ENCODE measurements at places on chromosomes 1 and 21.

- no peak for DNase-seq
Measured at GRCh38 chr1:91805311-91805801, 80.6 kb downstream of the TGFBR3 start.

DNA sequence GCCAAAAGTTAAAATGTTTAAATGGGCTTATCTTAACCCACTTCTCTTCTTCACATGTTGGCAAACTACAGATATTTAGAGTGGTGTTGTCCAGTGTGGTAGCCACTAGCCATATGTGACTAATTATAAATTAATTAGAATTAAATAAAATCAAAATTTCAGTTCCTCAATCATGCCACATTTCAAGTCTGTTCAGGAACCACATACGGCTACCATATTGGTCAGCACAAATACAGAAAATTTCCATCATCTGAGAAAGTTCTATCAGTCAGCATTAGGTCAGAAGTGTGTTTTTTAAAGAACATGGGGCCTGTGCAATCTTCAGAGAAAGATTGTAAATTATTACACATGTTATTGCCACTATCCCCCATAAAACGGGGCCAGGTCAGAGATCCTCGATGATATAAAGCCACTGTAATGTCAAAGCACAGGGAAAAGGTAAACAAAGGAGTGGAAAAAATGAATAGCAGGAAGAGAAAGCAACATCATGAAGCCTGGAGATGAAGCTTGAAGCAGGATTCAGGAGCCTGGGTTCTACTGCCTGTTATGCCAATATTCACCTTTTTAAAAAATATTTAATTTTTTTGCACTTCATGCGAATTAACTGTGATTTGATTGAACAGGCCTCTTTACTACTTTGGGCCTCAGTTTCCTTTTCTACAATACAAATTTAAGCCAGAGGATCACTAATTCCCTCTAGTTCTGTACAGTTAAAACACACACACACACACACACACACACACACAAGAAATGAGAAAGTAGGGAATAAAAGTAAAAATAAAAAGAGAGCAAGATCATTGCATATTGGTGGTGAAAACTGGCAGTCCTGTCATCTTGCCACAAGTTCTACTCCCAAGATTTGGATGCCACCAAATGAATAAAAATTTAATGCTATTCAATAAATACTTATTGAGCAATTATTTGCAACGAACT is 2.3 kb downstream of the RSBN1 start:
- no peak for DNase-seq

GRCh38 chr1:241485554-241485992 is 34.0 kb downstream of the FH start:
- DNase-seq = no peak

GRCh38 chr1:44035726-44036408 is 4.6 kb upstream of the SLC6A9 start:
- DNase-seq = no peak

DNA sequence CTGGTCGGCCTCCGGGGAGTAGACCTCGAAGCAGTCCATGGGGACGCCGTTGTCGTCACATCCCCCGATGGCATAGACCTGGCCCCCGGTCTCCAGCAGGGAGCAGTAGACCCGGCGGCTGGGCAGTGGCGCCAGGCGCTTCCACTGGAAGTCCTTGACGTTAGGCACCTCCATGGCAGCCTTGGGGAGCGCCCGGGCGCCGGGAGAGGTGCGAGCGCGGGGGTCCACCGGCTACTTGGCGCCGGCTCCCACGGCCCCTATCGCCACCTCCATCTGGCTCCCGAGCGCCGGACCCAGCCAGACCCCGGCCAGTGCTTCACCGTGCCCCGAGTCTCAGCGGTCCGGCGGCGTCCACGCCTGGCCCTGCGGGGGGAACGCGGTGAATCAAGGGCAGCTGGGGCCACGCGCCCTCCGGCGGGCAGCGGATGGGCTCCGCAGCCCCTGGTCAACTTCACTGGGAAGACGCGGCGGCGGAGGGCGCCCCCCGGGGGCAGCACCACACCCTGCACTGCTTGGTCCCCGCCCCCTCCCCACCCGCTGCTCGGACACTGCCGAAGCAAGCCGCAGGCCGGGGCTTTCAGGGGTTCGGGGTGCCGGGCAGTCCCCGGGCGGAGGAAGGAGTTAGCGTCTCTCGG is 13.2 kb downstream of the KLHDC8A start:
- no peak for DNase-seq

DNA sequence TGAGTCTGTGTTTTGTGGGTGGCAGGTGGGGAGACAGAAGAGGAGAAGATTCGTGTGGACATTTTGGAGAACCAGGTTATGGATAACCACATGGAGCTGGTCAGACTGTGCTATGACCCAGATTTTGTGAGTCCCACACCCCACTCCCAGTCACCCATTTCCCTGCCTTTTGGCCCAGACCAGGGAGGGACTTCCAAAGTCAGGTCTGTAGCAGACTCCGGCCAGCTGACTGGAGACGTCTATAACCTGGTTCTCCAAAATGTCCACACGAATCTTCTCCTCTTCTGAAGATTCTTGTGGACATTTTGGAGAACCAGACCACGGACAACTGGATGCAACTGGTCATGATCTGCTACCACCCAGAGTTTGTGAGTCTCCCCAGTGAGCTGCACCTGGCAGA is 1.6 kb downstream of the GSTM5 start:
- DNase-seq = no peak

GRCh38 chr1:2352341-2352896 is 38.9 kb downstream of the MORN1 start:
- no peak for DNase-seq

DNA sequence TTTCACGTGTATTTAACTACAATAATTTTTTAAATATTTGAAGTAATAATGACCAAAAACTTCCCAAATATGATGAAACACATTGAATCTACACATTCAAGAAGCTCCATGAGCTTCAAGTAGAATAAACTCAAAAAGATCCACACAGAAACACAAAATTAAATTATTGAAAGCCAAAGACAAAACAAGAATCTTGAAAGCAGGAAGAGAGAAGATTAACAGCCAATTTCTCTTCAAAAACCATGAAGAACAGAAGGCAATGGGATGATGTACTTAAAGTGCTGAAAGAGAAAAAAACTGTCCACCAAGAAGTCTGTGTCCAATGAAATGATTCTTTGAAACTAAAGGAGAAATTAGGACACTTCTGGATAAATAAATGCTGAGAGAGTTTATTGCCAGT is 5.1 kb upstream of the KRTAP10-10 start:
- DNase-seq = no peak

DNA sequence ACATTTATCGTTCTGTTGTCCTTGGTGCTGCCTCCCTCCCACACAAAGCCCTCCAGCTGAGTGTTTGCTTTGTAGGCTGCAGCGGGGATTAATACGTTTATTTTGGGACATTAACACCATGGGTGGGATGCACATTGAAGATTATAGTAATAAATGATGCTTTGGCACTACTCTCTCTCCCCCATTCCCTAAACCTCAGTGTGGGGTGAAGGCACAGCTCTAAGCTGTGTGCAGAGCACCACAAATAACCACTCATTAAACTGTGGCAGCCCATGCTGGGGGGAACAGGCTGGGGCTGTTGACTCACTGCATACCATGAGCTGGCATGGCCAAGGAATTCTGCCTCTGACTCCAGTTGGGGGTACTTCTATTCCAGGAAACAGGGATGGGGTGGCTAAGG is 7.7 kb downstream of the PCP4L1 start:
- no peak for DNase-seq

DNA sequence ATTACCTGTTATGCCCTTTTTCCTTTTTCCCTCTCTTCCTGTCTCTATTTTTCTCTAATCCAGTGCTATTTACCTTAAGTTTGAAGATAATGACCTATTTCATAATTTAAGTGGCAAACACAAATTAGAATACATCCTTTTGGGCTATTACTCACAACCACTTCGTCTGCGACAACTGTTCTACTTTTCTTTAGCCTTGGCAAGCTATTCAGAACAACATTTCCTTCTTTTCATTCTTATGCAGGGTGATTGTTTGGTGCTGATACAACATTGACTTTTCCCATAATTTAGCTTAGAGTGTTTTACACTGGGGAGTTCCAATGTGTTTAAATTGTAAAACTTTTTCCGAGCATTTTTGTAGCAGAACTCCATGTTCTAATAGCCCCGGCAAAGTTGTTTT is 86.6 kb upstream of the S1PR1 start:
- DNase-seq = no peak

- DNase-seq = no peak
Measured at GRCh38 chr1:218527737-218528136, 182.6 kb downstream of the TGFB2 start.

- DNase-seq = no peak
Measured at GRCh38 chr21:44295646-44296045, 4.2 kb upstream of the PFKL start.

DNA sequence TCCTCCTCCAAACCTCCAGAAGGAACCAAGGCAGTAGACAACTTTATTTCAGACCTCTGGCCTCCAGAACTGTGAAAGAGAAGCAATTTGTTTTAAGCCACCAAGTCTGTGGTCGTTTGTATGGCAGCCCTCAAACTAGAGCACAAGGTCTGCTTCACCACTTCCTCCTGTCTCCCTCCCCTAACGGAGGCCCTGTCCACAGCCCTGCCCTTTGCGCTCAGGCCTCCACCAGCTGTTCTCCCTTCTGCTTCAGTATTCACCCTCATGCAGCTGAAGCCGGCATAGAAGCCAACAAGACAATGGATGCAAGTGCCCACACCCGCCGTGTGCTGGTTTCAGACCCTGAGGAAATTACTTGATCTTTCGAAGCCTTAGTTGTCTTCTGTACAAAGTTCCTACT is 364.1 kb downstream of the HHAT start:
- no peak for DNase-seq

GRCh38 chr1:34354367-34354766 is 177.7 kb downstream of the C1orf94 start:
- no peak for DNase-seq

GRCh38 chr1:175070818-175071217 is 3.2 kb downstream of the TNN start:
- no peak for DNase-seq

DNA sequence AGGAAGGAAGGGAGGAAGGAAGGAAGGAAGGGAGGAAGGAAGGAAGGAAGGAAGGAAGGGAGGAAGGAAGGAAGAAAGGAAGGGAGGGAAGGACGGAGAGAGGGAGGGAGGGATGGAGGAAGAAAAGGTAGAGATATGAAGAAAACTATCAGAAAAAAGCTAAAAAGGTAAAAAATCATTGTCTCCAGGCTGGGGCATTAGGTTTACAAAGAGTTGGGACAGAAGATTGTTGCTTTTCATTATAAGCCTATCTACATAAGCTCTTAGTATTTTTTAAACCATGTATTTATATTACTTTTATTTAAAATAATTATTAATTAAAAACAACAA is 7.2 kb upstream of the PINK1 start:
- no peak for DNase-seq

GRCh38 chr1:230382001-230382491 is 44.1 kb downstream of the PGBD5 start:
- no peak for DNase-seq
